Activated gamma-delta T cell treated with anti-CD3 and anti-CD28 coated beads, Interleukin-2, amount 50 U/mL, for 16 hours (primary cell): ENCODE measurements at places on chromosomes 13 and 19.

GRCh38 chr13:29336356-29336755 is 259.1 kb downstream of the SLC7A1 start:
- no peak for DNase-seq

- DNase-seq = no peak
Observed at GRCh38 chr19:47419030-47419783, at the start of gene MEIS3. MEIS3 (minus strand) TSS chr19:47419527; CDS start chr19:47419081, 446 bp downstream.

DNA sequence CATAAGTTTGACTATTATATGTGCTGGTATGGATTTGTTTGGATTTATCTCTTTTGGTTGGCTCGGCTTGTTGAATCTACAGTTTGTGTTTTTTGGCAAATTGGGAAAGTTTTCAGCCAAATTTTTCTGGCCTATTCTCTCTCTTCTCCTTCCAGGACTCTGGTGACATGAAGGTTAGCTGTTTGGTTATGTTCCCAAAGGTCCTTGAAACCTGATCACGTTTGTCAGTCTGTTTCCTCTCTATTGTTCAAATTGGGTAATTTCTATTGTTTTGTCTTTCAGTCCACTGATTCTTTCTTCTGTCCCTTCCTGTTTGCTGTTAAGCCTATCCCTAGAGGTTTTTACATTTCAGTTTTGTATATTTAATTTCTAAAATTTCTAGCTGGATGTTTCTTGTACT is 81.5 kb upstream of the SHISA2 start:
- DNase-seq = no peak

- no peak for DNase-seq
Observed at GRCh38 chr13:33127009-33127551, 110.9 kb downstream of the KL start.

DNA sequence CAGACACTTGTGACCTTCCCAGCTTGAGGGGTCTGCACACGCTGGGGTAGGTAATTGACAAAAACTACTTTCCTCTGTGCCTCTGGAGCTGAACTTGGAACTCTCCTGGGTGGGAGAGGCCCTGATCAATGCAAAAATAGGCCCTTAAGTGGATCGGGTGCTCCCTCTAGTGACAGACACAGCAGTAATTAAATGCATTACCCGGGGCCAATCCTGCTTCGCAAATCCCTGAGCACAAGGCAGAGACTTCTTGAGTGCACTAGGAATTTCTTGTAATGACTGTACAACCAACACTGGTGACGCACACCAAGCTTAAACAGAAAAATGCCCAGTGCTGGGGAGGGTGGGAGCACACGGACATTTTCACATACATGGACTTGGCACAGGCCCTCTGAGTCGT is 10.6 kb upstream of the UBE2S start:
- peak; percentile 23 for DNase-seq

- peak; percentile 16 for DNase-seq
Observed at GRCh38 chr19:48683349-48683748, 10.5 kb upstream of the NTN5 start.

DNA sequence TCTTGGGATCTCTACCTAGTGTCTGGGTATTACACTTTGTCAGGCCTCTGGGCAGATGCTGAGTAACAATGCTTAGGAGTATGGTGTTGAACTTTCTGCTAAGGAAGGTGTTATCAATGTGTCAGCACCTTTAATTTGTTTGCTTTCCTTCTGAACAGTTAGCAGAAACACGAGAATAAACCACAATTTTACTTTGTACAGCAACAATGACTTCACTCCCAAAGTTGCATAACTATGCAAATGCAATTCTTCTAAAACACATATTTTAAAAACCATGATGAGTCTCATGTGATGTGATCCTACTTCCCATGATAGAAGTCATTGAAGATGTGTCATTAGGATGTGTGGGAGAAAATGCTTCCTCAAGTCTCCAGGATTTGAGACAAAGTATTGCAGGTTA is 155.0 kb downstream of the POSTN start:
- DNase-seq = no peak

DNA sequence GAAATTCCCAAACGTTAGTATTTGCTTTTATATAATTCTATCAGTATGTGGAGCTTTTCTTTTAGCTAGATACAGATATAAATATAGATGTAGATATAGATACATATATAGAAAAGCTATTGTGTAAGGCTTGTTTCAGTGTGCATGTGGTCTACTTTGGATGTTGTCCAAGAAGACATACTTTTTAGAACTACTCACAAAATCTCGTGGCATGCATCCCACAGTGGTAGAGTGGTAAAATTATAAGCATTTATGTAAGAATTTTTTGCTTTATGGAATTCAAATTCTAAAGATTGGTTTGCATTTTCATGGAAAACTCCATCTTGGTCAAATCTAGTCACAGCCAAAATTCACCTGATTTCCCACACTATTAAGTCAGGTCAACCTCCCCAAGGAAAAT is 880.4 kb downstream of the EFNB2 start:
- DNase-seq = no peak

- DNase-seq = no peak
Observed at GRCh38 chr13:59476366-59476765, 687.4 kb downstream of the DIAPH3 start.

GRCh38 chr19:11581740-11582139 is 4.3 kb upstream of the ACP5 start:
- DNase-seq = peak; percentile 20

DNA sequence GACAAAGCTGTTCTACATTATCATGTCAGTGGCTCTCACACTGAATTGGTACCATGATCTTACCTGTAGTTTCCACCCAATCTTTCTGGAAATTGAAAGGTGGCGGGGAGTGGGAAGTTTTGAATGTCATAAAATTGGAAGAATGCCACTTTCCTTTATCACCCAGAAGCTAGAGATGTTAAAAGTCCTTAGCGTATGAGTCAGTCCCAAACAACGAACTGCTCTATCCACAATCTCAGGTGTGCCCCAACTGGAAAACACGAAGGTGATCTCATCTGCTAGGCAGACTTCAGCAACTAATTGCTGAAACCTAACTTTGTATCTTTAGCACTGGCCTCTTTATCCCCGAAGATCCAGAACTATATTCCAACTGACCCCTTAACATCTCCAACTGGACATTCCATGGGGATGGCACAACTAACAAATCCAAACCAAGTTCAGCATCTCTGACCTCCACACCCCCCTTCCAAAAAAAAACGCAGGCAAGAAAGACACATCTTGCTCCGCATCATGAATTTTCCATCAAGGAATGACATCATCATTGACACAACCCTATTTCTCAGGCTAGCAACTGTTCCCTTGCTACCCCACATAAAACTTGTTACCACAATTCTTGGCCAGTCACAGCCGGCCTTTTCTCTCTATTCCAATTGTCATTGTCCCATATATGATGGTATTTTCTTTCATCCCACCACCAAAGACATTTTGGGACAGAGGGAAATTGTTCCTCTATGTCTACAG is 175.4 kb downstream of the KLF12 start:
- no peak for DNase-seq

- no peak for DNase-seq
Observed at GRCh38 chr19:48705431-48705830, 9.7 kb downstream of the FUT2 start.

DNA sequence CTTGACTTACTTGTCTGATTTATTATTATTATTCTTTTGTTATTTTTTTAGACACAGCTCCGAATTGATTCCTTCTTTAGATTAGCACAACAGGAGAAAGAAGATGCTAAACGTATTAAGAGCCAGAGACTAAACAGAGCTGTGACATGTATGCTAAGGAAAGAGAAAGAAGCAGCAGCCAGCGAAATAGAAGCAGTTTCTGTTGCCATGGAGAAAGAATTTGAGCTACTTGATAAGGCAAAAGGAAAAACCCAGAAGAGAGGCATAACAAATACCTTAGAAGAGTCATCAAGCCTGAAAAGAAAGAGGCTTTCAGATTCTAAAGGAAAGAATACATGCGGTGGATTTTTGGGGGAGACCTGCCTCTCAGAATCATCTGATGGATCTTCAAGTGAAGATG is 29.4 kb downstream of the ERCC5 start:
- no peak for DNase-seq

DNA sequence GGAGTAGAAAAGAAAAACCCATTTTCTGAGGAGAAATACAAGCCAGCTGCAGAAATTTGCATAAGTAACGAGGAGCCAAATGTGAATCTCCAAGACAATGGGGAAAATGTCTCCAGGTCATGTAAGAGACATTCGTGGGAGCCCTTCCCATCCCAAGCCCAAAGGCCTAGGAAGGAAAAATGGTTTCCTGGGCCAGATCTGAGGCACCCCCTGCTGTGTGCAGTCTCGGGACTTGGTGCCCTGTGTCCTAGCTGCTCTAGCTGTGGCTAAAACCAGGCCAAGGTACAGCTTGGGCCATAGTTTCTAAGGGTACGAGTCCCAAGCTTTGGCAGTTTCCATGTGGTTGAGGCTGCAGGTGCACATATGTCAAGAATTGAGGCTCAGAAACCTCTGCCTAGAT is 444.9 kb downstream of the PCDH20 start:
- DNase-seq = no peak

GRCh38 chr19:55266404-55266803 is 7.6 kb upstream of the PPP6R1 start:
- no peak for DNase-seq

DNA sequence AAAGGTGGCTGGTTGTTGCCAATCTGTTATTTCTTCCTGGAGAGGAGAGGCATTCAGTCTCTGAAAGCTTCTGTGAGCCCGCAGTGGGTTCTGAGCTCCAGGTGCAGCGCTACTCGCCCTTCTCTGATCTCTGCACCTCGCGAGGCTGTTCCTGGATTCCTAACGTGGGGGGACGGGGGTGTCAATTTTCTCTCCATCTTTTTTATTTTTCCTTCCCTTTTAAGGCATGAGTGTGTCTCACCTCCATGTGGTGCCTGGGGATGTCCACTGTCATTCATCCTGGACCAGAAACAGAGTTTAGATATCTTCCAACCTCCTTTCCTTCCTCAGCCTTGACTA is 626 bp downstream of the ZNF233 start:
- no peak for DNase-seq

GRCh38 chr19:52570000-52570861 is at the start of gene ZNF701:
ZNF701 (plus strand) TSS chr19:52570287; CDS start chr19:52574148, 3,861 bp downstream.
- peak; percentile 93 for DNase-seq

- DNase-seq = no peak
Observed at GRCh38 chr13:29810145-29810742, 40.2 kb downstream of the UBL3 start.
